ENCODE measurements at places on chromosomes 1 and 21. TPM values are rescaled to one million over a fixed set of nuclear protein-coding genes. Genes with fewer than 3 reads are reported as not detected.

DNA sequence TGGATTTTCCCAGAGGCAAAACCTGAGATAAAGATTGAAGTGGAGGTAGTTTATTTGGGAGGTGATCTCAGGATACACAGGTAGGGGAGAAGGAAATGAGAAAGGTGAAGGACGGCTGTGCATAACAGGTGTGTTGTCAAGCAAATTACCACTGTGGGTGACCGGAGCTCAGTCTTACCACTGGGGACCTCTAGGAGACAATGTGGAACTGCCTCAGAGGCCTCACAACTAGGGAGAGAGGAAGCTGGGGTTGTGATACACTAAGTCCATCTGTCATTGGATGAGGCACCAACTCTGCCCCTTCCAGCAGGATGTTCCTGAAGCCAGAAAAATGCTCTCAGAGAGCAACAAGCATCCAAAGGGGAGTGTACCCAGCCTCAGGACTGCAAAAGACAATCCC is 32.6 kb downstream of the GRIK3 start:
- no peak for DNase-seq

GRCh38 chr21:42066521-42066920 is 4.6 kb upstream of the UMODL1 start:
- no peak for DNase-seq

DNA sequence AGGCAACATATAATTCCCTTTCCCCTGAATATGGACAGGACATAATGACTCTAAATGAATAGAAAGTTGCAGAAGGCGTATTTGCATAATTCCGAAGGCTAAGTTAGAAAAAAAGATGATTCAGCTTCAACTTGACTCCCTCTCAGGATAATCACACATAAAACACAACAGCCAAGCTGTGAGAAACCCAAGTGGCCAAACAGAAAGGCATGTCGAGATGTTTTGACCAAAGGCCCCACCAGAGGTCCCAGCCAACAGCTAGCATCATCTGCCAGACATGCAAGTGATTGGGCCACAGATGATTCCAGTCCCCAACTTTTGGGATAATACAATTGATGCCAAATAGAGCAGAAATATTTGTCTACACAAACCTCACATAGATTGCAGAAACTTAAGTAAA is 444.9 kb downstream of the LTN1 start:
- no peak for DNase-seq

- peak; percentile 18 for DNase-seq
Observed at GRCh38 chr1:53430261-53430660, 28.9 kb upstream of the DMRTB1 start.

GRCh38 chr1:241356519-241357365 is at the start of gene RGS7:
Gene RGS7, minus strand, starts transcription at chr1:241357205.
- peak; percentile 72 for DNase-seq

DNA sequence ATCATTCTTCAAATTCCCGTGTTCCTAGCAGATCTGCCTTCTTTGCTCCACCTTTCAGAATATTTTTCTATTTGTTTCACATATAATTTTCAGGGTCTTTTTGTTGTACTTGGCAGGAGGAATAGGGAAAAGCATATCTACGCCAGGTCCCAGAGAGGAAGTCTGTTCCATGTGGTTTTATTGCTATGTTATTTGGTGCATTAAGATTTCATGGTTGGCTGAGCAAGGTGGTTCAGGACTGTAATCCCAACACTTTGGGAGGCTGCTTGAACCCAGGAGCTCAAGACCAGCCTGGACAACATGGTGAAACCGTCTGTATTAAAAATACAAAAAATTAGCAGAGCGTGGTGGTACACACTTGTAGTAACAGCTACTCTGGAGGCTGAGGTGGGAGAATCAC is 36.1 kb downstream of the COL6A1 start:
- no peak for DNase-seq

DNA sequence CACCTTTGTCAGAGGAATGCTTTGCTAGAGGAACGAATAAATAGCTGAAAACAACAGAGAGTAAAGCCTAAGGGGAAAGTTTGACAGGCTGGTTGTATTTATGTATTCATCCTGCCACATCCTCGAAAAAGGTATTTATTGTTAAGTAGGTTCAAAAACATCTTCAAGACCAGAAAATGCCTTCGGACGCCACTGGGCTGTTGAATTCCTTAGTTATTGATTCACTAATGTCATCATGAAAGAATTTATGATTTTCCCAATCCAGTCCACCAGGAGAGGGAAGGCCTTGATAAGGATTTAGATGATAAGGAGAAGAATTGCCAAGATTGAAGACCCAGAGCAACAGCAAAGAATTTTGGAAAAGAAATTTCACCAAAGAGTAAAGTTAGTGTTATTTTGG is 35.2 kb upstream of the MAB21L3 start:
- no peak for DNase-seq

DNA sequence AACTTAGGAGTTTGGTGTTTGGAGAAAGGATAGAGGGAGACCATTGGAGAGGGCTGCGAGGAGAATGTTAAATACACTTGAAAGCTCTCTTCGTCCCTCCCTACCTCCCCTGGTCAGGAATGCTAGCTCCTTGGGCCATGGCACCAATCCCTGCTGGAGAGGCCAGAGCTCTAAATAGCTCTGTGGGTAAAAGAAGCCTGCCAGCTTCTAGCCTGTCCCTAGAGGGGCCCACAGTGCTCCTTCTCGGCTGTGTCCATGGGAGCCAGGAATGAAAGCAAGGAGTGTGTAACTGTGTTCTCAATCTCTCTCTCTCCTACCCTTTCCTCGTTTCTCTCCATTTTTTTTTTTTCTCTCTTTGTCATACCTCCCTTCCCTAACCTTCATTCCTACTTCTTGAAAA is at the start of gene CCDC190:
Gene CCDC190, minus strand, starts transcription at position 75 of the 400 bp plus-strand sequence. CDS start 1,529 bp downstream, outside the sequence.
- DNase-seq: peak; percentile 37

DNA sequence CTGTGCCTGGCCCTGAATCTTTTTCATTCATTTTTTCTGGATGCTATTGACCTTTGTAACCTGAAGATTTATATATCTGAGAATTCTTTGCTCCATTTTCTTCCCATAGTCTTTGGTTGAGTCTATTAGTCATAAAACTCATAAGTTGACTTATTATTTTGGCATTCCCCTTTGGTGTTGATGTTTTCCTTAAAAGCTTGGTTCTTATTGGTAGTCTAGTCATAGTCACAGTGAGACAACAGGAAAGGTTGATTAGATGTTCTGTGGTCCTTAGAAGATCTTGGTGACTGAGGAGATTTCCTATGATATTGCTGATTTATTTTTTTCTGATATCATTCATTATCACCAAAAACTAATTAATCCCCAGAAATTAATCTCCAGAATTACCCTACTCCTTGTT is 86.2 kb downstream of the PTPRC start:
- DNase-seq: no peak

GRCh38 chr1:236288620-236288976 is 6.8 kb upstream of the ERO1B start:
- no peak for DNase-seq

DNA sequence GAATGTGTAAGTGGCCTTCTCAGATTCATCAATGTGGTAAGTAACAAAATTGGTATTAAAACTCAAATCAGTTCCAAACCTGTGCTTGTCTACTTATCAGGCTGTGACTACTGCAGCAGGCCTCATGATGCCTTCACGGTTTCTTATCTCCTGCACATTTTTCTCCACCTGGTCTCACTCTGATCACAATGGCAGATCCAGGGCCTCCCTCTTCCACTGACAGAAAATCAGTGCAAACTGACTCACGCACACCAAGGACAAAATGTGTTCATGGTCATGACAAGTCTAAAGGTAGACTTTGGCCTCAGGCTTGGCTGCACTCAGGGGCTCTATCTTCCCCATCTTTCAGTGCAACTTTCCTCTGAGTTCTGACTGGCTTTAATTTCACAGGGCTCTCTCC is 56.7 kb upstream of the ATP1A1 start:
- DNase-seq: no peak

GRCh38 chr1:187848321-187848720 is 1019.6 kb downstream of the PLA2G4A start:
- peak; percentile 7 for DNase-seq

- DNase-seq: no peak
Observed at GRCh38 chr1:48726139-48726538, 50.6 kb downstream of the BEND5 start.

GRCh38 chr1:114128293-114128692 is 25.4 kb downstream of the SYT6 start:
- no peak for DNase-seq

DNA sequence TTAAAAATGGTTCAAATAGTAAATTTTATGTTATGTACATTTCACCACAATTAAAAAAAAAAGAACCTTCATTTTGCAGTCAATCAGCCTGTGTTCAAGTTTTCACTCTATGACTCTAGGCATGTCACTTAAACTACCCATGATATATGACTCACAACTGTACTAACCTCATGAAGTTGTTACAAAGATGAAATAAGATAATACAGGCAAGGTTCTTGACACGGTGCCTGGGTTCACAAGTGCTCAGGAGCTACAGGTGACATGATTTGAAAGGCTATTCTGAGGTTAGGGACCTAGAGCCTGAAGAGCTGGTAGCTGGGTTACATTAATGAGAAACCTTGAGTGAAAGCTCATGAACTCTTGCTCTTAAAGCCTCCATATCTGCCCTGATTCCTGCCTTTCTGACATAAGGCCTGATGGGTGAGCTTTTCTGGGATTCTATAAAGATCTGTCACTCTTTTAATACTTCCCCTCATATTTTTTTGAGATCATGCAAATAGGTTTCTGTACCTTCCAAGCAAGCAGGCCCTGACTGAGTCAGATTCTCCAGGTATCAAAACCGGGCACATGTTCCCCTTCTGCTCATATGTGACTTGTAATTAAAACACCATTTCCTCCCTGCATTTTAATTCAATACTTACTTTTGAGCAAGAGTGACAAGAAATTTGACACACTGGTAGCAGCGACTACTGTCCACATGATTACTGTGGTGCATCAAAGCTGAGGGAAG is 34.0 kb downstream of the PCSK9 start:
- DNase-seq: no peak

Gene RORC
- polyA plus RNA-seq: 8.8 TPM

Gene ADGRB2
- 21.2 TPM for polyA plus RNA-seq

Gene DIRAS3
- polyA plus RNA-seq: 4.2 TPM

Gene SPTA1
- 5.6 TPM for polyA plus RNA-seq

Gene RNASEL
- 3.2 TPM for polyA plus RNA-seq

Gene TACSTD2
- 6.4 TPM for polyA plus RNA-seq

Gene HSF2BP
- 0.68 TPM for polyA plus RNA-seq

Gene ZFYVE9
- polyA plus RNA-seq: 17.0 TPM

Gene USF1
- 42.5 TPM for polyA plus RNA-seq

Gene GPA33
- polyA plus RNA-seq: 0.11 TPM

Gene VSIG8
- polyA plus RNA-seq: not detected

Gene B3GALT5
- 0.09 TPM for polyA plus RNA-seq

Gene DENND2C
- 7.1 TPM for polyA plus RNA-seq

Data from muscle of leg (tissue), 16 donors.